ENCODE measurements at places on chromosomes 11 and 22. TPM values are rescaled to one million over a fixed set of nuclear protein-coding genes. Genes with fewer than 3 reads are reported as not detected.

DNA sequence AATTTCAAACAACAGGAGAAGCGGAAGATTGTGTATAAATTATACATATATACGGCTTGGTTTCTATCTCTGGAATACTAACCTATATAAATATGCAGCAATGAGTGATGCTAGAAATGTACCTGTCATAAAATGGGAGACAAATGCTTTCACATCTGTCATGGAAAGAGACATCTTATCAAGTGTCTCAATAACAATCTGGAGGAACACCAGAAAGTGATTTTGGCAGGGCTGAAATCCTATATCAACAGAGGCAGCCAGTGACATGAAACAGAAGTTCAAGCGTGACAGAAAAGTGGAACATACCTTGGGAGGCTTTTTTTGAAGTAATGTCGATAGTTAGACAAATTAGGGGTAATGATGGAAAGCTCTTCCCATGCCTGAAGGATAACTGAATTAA lies 834.6 kb downstream of the JRKL start:
- no peak for DNase-seq
- H3K4me1 ChIP-seq = no peaks in the 10 kb centered on the region
- no peaks in the 10 kb centered on the region for H3K36me3 ChIP-seq
- no peaks in the 10 kb centered on the region for H3K27me3 ChIP-seq
- no peak overlapping the region for H3K4me3 ChIP-seq

- no peak for DNase-seq
- no peaks in the 10 kb centered on the region for H3K36me3 ChIP-seq
- H3K27me3 ChIP-seq = no peaks in the 10 kb centered on the region
- H3K27ac ChIP-seq = no peak overlapping the region
These were observed 12.0 kb downstream of the STX3 start for GRCh38 chr11:59767225-59767611.

IGF2 gene
- 39.4 TPM for total RNA-seq

DNA sequence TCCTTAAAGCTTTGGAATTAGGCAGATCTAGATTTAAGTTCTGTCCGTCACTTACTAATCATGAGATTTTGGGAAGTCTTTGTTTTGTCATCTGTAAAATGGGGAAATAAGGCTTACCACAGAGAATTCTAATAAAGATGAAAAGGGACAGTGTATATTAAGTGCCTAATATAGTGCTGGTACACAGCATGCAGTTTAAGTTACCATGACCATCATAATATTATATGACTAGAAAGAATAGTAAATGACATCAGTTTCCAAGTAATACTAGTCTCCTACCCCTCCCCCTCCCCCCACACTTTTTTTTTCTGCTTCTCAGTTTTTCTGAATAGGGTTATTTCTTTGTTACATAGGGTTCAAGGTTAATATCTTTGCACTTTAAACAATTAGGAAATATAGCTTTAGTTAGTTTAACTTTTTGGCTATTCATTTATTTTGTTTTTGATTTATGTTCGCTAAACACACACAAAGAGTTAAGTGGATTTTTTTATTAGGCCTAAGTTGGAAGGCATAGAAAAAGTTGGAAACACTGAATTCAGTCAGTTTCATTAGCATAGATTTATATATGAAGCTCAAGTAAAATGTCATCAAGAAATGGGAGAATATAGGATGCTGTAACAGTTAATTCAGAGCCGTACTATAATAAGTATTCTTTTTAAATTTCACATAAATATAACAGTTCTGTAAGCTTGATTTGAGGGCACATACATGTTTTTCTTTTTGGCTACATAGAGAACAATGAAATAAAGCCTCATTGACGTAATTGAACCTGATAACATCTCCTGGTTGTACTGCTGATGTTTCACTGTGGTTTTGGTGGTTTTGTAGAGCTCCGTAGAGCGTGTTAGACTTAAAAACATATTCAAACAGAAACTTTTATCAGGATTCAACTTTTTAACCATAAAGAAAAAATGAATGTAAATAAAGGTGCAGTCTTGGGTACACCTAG lies 121.2 kb downstream of the PDE3B start:
- H3K36me3 ChIP-seq = no peaks in the 10 kb centered on the region
- no peaks in the 10 kb centered on the region for H3K4me1 ChIP-seq
- H3K27me3 ChIP-seq = no peaks in the 10 kb centered on the region
- DNase-seq = no peak
- H3K4me3 ChIP-seq = no peak overlapping the region
- no peak overlapping the region for H3K27ac ChIP-seq

- no peak overlapping the region for H3K27ac ChIP-seq
- H3K36me3 ChIP-seq = peaks cover 17% of the 10 kb centered on the region
- DNase-seq = no peak
These were observed 4.5 kb upstream of the NOL12 start for GRCh38 chr22:37681556-37682049.

DNA sequence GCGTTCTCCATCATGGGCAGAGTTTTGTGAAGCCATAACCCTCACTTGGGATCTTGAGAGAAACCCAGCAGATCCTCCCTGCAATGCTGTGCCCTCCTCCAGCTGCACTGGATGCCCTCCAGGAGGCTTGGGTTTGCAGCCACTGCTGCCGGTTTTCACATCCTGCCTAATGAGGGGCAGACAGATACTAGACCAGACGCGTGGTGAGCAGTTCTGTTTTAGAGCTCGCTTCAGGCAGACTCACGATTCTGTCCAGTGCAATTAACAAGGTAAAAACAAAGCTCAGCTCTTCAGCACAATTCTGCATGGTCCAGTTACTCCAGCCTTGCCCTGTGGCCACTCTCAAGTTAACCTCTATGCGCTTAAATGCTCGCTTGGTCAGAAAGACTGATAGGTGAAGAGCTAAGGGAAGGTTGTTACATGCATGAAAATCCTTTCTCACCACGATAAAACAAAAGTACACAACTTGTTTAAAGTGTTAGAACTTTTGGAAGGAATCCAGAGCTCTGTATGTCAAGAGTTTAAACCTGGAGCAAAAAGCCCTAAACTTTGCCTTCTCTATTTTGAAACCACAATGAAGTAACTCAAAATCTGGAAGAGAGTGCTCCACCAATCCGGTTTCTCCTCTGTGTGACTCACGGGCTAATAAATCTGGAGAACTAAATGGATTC lies 292.3 kb upstream of the FAT3 start:
- H3K27ac ChIP-seq = no peak overlapping the region
- H3K27me3 ChIP-seq = no peaks in the 10 kb centered on the region
- DNase-seq = no peak
- H3K4me3 ChIP-seq = no peak overlapping the region

ADAMTS15 gene
- 10.8 TPM for total RNA-seq

- peaks cover 44% of the 10 kb centered on the region for H3K4me1 ChIP-seq
- H3K4me3 ChIP-seq = no peak overlapping the region
- no peak overlapping the region for H3K27ac ChIP-seq
- DNase-seq = no peak
These were observed 4.3 kb downstream of the SLC43A3 start for GRCh38 chr11:57422669-57423068.

BTBD10 gene
- 24.5 TPM for total RNA-seq

DNA sequence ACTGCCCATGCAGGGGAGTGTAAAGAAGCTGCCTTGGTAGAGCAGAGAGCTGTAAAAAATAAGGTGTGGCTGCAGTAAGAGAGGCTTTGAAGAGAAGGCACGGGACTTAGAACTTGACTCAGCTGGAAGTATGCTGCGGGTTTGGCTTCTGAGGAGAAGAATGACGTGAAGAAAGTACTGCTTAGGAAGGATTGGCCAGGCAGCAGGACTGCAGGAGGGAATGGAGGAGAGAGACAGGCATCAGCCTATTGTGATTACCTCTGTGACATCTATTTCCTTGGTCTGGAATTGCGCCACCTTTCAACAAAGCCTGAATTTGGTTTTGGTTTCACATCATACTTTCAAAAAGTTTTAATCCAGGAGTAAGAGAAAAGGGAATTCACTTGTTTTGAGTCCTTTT lies 22.5 kb downstream of the PRRG4 start:
- no peak overlapping the region for H3K4me3 ChIP-seq
- no peak for DNase-seq
- H3K27me3 ChIP-seq = no peaks in the 10 kb centered on the region
- no peaks in the 10 kb centered on the region for H3K36me3 ChIP-seq
- no peaks in the 10 kb centered on the region for H3K4me1 ChIP-seq

All from thoracic aorta (tissue), 2 donors.